ENCODE measurements at places on chromosomes 12 and 14.

DNA sequence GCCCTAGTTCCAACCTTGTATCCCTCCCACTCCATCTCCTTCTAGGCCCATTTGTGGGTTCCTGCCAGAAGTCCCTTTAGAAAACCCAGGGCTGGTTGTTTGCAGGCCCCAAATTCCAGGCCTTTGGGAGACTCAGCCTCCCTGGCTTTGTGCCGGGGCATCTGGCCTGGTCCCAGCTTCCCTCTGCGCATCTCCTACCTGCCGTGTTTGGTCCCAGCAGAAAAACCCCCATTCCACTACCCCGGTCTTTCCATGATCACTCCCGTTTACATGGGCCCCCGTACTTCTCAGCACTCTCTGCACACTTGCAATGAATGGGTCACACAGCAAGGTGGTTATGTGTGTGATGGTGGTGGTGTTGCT, 15.3 kb downstream of the KMT5A start:
- DNase-seq, result no peak

DNA sequence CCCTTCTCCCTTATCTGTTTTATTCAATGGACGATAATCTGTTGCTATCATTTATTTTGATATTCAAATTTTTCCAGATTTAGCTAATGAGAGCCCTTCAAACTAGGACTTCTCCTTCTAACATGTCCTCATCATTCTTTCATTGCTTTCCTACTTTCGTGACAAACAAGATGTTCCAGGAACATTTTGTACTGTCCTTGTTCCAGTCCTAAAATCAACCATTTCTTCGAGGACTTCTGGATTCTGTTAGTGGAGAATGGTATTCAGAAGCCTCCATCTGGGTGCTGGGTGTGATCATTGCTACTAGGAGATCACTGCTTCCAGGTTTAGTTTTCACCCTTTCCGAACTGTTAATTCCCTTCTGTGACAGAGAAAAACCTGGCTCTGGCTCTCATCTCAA, 29.5 kb upstream of the FBXO34 start:
- no peak for DNase-seq

- DNase-seq, result no peak
Observed at GRCh38 chr14:32332415-32333316, 3.6 kb downstream of the AKAP6 start.

- no peak for DNase-seq
Observed at GRCh38 chr12:107494331-107494730, 191.3 kb upstream of the PWP1 start.

DNA sequence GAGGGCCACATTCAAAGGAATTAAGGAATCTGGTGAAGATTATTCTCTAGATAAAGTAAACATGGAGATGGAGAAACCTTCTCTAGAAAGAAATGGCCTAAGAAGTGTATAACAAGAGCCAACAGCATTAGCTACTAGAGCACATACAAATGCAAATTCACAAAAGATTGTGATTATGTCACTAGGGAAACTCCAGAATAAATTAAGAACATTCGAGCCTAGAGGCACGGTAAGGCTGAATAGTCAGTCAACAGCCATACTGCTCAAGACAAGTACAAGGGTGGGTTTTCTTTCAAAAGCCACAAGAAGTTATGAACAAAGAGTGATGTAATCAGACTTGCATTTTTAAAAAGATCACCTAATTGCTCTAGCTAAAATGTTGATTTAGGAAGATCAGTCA, 25.4 kb downstream of the PPP4R3A start:
- DNase-seq, result no peak

DNA sequence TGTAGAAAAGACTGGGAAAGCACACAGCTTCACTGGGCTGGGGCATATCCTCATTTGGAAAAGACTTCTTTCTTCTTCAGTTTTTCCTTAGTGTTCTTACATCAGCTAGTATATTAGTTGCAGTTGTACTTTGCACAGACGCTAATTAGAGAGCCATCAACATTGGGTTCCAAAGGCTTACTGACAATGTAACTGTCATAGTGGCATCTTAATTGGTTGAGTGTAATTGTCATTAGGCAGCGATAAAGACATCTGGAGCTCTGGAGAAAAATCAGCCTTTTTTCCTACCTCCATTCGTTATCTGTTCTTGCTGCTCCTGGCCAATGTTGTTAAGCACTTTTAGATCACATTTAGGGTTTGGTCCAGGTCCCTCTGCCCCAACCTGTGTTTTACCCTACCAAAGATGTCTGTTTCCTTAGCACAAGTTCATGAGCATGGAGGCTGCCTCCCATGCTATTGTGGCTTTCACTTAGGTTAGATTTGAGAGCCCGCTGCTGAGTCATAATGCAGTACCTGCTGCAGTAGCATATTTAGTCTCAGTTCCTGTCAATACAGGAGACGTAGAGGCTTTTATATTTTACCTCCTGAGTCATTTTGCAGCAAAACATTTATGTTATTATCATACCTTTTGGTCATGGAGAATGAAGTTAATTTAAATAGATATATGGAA, 49.2 kb downstream of the FBXW8 start:
- DNase-seq, result peak; percentile 9

DNA sequence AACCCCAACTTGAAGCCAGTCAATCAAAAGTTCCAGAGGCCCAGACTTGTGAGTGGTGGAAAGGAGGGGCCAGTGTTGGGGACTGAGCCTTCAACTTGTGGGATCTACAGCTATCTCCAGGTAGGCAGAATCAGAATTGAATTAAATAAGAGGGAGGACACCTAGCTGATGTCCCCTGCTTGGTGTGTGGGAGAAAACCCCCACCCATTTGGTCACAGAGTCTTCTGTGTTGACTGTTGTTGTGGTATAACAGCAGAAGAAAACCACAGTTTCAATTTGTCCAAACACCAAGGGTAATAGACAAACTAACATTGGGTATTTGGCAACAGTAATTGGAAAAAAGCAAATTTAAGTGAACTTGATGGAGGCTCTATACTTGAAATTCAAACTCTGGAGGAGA, 3.4 kb upstream of the GCH1 start:
- DNase-seq, result no peak

GRCh38 chr12:91926848-91927247, 218.8 kb downstream of the BTG1 start:
- DNase-seq, result no peak

DNA sequence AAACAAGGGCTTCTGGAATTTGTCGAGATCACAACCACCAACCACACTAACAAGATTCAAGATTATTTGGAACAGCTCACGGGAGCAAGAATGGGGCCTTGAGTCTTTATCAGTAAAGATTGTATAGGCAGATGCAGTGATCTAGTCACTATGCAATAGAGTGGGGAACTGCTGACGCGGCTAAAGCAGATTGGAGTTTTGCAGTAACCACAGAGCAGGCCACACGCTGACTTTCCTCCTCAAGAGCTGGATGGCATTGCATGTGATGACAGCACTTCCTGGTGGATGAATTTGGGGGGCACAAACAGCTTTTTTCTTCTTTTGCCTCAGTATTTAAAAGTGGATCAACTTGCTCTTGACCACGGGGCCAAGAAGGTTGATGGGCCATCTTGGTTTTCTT, 46.0 kb downstream of the KCNK13 start:
- DNase-seq, result no peak

GRCh38 chr12:50557421-50557820, 52.6 kb downstream of the DIP2B start:
- no peak for DNase-seq

- no peak for DNase-seq
Observed at GRCh38 chr14:54567224-54567638, 303 bp downstream of the SAMD4A start.

GRCh38 chr14:102568115-102568614, 24.3 kb upstream of the RCOR1 start:
- DNase-seq, result no peak

DNA sequence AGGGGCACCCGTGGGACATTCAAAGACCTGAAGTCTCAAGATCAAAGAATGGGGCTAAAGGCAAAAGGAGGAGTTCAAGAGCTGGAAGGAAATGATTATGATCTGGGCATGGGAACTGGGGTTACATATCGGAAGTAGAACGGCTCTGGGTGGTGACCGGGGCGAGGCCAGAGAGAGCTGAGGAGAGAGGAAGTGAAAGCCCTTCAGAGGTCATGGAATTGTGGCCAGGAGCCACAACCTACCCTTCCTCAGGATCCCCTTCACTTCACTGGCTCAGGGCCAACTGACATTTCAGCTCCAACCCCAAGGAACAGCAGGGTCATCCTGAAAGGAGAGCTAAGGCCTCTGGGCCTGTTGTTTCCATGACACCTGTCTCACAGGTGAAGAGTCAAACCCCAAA, 57.8 kb downstream of the GALNT16 start:
- DNase-seq, result no peak

DNA sequence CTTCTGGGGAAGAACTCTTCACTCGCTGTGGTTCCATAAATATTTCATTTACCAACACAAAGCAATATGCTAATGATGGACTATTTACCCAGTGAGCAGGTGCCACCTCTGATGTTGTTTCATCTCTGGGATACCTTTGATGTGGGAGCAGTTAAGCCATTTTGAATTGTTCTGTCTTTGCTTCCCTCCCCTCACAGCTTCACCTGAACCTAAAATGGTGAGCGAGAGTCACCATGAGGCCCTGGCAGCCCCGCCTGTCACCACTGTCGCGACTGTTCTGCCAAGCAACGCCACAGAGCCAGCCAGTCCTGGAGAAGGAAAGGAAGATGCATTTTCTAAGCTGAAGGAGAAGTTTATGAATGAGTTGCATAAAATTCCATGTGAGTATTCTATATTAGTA, 352.7 kb downstream of the SYT1 start:
- DNase-seq, result no peak

DNA sequence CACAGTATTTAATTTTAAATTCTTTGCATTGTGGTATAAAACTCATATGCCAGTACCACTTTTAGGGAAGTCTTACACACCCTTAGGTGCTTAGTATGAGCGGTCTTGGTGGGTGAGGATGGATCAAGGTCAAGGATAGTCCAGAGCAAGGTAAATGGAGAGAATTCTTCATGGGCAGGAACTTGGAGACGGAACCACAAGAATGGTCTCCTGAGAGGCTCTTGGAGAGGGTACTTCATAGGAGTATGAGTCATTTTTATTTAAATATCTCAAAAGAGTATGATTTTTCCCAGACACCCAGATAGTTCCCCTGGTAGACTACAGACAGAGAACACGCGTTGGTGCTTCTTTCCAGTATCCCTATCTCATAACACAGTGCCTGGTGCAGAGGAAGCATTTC, 21.9 kb downstream of the HSPB8 start:
- no peak for DNase-seq

DNA sequence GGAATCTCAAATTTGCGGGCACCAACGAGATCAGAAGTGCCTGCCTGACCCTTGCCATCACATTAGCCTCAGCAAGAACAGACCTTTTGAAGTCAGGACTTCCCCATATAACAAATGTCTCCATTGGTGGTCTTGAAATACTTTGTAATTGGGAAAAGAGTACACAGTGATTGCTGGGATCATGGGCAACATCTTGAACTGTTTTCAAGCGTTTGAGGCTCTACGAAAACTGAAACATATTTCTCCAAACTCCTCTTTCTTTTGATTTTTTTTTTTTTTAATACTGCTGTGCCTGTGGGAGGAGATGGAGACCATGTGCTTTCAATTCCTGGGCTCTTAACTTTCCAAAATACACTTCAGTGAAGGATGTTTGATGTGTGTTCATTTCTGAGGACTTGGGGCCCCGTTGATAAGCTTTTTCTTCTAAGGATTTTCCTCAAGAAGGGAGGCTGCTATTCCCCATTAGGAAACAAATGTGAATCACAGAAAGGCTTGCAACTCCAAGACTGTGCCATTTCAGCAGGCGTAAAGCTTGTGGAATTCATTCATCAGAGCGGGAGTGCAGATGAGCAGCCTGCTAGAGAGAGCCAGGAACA, 94.5 kb downstream of the TMEM132C start:
- no peak for DNase-seq

DNA sequence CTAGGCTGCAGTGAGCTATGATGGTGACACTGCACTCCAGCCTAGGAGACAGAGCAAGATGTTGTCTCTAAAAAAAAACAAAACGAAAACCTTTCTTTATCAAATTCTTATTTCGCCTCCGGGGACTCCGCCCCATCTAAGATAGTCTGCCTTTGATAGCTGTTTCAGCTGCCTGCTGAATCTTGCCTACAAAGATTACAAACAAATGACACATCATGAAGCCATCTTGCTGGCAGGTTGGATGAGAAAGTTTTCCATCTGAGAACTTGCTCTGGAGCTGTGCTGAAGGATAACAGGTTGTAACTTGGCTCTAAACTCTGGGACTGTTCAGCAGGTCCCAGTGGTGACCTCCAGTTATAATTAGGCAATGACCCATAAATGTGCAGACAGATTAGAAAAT, 41.8 kb upstream of the AEBP2 start:
- no peak for DNase-seq

GRCh38 chr14:101217616-101218371, 314.3 kb upstream of the RTL1 start:
- no peak for DNase-seq

- DNase-seq, result peak; percentile 52
Observed at GRCh38 chr12:51323966-51324895, at the start of gene BIN2. BIN2 (minus strand) TSS chr12:51324174; CDS start chr12:51324102, 72 bp downstream.

DNA sequence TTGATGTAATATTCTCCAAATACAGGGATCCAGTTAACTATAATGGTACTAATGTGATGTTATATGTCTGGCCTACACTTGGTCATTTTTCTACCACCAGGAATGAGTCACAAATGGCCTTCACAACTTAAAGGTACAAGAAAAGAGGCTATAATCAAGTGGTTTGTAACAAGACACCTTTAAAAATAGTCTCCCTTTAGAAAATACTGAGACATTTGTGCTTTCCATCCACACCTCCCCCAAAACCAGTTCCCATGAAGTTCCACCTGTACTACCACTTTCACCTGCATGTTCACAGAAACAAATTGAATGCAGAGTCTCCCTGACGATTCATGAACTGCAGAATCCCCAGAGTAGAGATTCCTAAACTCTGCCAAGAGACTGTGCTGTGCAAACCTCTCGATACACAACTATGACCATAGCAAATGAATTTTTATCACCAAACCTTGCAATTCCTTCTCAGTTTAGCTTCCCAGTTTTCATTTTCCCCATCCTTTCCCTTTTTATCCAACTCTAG, 6.0 kb downstream of the BTG1 start:
- no peak for DNase-seq

GRCh38 chr14:21014761-21015190, 10.1 kb downstream of the NDRG2 start:
- peak; percentile 69 for DNase-seq

DNA sequence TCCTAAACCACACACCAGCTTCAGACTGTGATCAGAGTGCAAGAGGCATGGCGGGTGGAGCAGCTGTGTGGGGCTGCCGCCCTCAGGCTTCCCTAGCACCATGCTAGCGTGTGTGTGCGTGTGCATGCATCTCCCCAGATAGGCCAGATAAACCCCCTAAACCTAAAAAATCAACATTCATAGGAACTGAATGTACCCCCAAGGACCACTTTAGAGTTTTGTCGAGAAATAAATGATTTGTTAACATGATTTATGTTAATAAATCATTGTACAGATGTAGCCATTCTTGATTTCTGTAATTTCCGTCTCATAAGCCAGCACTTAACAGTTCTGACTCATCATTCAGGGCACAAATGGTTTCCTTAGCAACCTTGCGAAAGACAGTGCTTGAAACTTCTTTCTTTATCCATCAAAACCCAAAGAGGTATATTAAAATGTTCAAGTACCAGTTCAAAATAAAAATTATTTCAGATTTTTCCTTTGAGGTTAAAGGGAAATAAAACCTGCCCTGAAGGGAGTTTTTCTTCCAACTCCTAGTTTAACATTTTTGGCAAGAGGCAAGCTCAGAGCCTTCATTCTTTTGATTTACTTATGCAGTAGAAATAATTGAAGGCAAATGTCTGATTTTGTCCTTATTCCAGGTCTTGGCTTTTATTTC, 206.2 kb upstream of the RGS6 start:
- DNase-seq, result no peak

Data from activated T-helper 1 cell treated with anti-CD3 and anti-CD28 coated beads, Interleukin-2, amount 50 U/mL, for 16 hours (primary cell).